RPMI7951 (cell line): ENCODE measurements at places on chromosomes 1 and 21. TPM values are rescaled to one million over a fixed set of nuclear protein-coding genes. Genes with fewer than 3 reads are reported as not detected.
A peak's percentile ranks its signal among the peaks of the same experiment; 100 is the strongest.

C1orf116 gene
- total RNA-seq = 0.10 and 0.12 TPM in 2 replicates

DMBX1 gene
- total RNA-seq = not detected in 2 replicates

DNA sequence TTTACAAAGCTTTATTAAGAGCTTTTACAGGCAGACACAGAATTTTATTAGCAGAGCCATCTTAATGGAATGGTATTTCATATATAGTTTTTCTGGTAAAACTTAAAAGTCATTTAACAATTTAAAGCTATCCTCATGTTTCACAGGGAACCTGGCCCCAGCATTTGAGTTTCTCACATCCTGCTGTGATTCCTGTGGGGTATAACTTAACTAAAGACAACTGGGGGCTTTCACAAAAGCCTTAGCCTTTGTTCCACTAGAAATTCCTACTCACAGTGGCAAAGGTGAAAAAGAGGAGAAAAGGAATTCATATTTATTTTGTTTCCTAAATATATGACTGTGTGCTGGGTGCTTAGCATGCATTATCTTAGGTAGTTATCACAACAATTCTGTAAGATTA is 233.9 kb downstream of the DENND1B start:
- no peak for DNase-seq

ASTN1 gene
- total RNA-seq = not detected in 2 replicates

GRCh38 chr1:110690709-110691365 is 16.1 kb upstream of the KCNA3 start:
- DNase-seq = no peak

DNA sequence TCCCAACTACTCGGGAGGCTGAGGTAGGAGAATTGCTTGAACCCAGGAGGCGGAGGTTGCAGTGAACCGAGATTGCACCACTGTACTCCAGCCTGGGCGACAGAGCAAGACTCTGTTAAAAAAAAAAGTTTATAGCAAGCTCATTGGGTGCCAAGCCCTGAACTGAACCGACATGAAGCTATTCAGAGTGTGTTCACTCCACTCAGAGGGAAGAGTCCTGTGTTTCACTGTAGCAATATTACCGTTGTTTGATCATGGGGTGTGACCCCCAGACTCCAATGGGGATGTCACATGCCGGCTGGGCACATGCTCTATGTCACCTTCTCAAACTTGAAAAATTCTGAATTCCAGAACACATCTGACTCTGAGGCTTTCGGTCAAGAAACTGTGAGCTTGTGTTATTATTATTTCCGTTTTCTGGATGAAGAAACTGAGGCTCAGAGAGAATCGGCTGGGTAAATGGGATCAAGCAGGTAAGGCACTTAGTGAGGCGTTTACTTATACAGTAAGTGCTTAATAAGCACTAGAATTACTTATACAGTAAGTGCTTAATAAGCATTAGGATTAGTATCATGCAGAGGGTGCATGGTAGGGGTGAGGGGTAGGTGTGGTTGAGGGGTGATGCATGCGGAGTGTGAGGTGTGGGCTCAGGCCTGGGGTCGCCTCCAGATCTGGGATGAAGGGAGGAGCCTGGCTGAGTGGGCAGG is 36.2 kb downstream of the HSPG2 start:
- DNase-seq = no peak

ASCL5 gene
- total RNA-seq = not detected in 2 replicates

ACKR1 gene
- total RNA-seq = not detected in 2 replicates

USP1 gene
- 70.8 and 72.9 TPM in 2 replicates for total RNA-seq

DNA sequence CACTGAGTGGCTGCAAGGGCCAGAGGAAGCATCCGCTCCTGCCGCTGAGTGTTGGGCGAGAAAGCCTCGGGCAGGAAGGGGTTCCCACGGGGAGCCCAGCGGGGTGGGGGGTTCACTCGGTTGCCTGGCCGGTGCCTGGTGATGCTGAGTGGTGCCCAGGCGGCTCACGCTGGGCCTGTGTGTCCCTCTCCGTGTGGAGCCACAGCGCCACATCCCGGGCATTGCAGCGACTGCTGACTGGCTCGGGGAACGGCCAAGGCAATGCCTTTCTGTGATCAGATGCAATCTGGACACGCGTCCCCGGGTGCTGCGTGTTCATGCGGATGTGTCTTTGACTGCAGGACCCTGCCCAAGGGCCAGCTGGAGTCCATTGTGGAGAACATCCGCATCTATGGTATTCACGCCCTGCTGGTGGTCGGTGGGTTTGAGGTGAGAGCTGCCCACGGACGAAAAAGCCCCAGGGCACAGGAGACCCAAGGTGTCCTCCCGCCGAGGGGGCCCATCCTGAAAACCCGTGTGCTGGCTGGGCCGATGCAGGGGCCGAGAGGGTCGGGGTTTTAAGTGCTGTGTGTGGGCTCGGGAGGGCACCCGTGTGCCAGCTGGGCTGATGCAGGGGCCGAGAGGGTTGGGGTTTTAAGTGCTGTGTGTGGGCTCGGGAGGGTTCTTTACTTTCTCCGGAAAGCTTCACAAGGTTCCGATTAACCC is 16.4 kb downstream of the CFAP410 start:
- DNase-seq = no peak

DNA sequence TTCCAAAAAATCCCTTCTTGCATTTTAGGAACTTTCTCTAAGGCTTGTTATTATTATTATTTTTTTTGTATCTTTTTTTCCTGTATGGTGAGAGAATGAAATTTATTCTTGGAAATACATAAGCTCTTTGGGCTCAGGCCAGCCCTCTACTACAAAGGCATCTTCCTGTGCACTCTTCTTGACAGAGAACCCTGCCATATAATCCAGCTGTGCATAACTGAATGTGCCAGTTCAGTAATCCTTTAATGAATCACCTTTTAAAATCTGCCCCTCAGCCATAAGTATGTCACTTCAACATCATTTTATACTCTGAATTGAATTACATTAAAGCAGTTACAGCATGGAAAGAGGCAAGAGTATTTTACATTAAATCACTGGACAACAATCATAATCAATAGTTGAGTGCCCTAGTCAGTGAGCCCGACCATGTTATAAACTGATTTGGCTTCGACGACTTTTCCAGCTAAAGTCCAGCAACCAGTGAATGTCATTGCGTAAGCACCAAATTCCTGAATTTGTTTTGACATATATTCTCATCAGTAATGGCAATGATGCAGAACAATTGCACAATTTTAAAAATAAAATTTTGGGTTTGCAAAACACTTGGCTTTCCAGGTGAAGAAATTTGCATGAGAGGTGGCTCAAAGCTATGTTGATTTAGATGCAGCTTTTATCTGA is 59.2 kb upstream of the KCNK2 start:
- DNase-seq = peak; percentile 37

- no peak for DNase-seq
Observed at GRCh38 chr1:39270368-39270767, 65.9 kb downstream of the MACF1 start.

TTC22 gene
- not detected in 2 replicates for total RNA-seq

DNA sequence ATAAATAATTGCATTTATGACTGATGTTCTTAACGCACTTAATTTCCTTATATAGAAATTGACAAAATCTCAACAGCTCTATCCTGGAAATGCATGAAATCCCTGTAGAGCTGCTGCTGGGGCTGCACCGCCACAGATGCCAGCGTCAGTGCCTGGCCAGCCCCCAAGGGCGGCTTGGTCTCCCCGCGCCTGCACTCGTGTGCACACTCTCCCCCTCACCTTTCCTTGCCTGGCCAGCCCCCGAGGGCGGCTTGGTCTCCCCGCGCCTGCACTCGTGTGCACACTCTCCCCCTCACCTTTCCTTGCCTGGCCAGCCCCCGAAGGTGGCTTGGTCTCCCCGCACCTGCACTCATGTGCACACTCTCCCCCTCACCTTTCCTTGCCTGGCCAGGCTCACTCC is 11.3 kb downstream of the TPRG1L start:
- no peak for DNase-seq

DNA sequence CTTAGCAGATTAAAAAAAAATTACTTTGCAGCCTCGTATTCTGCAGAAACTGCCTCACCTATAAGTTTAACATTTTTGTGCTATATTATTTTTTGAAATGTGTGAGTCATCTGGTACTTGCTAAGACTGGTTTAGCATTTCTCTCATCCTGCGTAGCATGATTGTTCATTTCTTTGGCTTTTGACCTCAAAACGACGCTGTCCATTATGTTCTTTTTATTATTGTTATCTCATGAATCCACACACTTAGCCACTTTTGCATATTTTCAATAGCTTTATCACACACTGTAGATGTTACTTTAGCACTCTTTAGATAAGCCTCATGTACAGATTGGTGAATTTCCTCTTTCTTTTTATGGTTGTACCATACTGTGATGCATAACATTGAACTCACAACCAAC is 1004.9 kb upstream of the NCAM2 start:
- DNase-seq = no peak

SPATA46 gene
- total RNA-seq = not detected in 2 replicates

DNA sequence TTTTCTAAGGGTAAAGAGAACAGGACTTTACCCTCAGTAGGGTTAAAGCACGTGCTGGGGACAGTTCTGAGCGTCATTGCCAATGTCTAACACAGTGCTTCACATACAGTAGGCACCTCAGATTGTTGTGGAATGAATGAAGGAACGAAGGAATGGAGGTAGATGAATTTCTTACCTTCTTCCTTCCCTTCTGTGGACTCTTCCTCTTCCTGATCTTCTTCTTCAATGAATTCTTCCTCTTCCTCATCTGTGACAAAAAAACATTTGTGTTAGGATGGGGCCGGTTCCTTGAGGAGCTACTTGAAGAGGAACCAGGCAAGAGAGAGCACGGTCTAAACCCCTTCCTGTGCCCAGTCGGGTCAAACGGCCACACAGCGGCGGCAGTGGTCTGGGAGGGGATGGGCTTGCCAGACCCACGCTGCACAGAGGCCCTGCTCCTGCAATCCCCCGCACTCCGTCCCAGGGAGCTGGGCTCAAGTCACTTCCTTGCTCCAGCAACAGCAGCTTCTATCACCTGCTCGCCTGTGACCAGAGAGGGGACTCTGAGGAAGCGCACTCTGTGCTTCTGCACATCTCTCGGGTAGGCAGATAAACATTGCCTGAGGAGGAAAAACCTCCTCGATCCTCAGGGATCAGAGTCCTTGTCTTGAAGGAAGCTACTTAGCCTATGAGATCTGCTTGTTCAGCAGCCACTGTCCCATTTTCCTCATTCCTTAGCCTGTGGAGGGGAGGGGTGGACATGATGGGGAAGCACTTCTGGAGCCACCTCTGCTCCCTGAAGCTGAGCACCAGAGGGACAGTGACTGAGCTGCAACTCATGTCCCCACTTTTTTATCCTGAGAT is 8.0 kb upstream of the SLC30A2 start:
- DNase-seq = no peak

DNA sequence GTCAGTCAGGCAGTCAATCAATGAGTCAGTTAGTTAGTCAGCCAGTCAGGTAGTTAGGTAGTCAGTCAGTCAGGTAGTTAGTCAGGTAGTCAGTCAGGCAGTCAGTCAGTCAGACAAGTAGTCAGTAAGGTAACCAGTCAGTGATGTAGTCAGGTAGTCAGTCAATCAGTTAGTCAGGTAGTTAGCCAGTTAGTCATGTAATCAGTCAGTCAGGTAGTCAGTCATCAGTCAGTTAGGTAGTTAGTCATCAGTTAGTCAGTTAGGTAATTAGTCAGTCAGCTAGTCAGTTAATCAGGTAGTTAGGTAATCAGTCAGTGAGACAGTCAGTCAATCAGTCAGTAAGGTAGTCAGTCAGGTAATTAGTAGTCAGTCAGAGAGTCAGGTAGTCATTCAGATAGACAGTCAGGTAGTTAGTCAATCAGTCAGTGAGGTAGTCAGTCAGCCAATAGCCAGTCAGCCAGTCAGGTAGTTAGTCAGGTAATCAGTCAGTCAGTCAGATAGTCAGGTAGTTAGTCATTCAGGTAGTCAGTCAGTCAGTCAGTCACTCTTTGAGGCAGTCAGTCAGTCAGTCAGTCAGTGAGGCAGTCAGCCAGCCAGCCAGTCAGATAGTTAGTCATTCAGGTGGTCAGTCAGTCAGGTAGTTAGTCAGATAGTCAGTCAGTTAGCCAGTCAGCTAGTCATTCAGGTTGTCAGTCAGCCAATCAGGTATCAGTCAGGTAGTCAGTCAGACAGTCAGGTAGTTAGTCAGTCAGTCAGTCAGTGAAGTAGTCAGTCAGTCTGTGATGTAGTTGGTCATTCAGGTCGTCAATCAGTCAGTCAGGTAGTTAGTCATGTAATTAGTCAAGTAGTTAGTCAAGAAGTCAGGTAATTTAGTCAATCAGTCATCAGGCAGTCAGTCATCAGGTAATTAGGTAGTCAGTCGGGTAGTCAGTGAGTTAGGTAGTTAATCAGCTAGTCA is 15.3 kb downstream of the KRTAP10-1 start:
- no peak for DNase-seq

- DNase-seq = peak; percentile 97
Observed at GRCh38 chr1:232767305-232768074, 37.7 kb upstream of the MAP10 start.

DNA sequence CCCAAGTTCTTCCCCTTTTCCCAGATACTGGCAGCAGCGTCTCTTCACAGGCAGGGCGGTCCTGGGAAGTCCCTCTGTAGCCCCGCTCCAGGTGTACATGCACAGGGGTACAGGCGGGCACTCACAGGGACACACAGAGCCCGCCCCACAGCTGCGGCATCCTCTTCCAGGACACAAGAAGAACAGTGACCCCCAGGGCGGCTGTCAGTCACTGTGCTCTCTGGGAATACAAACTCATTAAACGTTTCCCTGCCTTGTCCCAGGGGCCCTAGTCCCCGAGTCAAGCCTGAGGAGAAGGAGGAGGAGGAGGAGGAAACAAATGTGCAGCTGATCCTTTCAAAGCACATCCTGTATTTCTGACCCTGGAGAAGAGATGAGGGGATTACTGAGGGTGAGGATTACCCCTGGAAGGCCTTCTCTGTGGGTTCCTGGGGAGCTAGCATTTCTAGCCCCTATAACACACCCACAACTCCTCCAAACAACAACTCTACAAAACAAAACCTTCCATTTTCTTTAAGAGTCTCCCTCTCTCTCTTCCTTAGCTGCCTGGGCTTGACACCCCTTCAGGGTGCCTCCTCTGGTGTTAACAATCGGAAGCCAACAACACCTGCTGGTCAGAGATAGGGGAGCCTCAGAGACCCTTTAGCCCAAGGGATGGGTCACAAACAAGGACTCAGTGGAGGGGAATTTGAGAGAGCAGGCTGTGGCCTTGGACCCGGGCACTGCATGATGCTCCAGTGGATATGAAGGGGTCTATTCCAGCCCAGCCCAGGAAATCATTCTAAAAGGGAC is 28.4 kb upstream of the DMBX1 start:
- DNase-seq = no peak

DNA sequence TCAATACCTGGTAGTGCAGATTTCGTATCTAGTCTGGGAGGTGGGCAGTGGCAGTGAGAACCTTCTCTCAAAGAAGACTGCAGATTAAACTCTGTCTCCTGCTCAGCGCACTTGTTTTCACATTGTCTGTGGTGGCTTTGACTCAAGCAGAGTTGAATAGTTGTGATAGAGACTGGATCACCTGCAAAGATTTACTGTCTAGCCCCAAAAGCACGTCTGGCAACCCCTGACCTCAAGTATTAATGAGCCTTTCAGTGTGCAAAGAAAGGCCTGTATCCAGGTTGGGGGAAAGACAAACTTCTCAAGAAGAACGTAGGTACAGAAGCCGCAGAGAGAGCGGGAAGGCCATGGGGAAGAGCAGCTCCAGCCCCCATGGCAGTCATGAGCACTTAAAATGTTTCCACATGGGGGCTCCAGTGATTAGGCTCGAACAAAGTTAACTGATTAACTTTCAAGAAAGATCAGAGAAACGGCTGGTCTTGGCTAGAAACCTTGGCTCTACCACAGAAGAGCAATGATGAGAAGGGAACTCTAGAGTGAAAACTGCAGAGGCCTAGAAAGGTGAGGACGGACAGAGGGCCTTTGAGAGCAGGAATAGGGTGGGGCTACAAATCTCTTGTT is 15.2 kb downstream of the HENMT1 start:
- no peak for DNase-seq

GRCh38 chr1:177278626-177279390 is 108.0 kb downstream of the BRINP2 start:
- DNase-seq = peak; percentile 60

OR2M4 gene
- total RNA-seq = 0.20 TPM in 1 of 2 replicates, not detected in the other

SHISAL2A gene
- total RNA-seq = not detected in 2 replicates
